Putamen (tissue), 1 donor: ENCODE measurements at places on chromosomes 11 and 22.

GRCh38 chr11:111668980-111669379 is 66.7 kb downstream of the SIK2 start:
- DNase-seq, result no peak

DNA sequence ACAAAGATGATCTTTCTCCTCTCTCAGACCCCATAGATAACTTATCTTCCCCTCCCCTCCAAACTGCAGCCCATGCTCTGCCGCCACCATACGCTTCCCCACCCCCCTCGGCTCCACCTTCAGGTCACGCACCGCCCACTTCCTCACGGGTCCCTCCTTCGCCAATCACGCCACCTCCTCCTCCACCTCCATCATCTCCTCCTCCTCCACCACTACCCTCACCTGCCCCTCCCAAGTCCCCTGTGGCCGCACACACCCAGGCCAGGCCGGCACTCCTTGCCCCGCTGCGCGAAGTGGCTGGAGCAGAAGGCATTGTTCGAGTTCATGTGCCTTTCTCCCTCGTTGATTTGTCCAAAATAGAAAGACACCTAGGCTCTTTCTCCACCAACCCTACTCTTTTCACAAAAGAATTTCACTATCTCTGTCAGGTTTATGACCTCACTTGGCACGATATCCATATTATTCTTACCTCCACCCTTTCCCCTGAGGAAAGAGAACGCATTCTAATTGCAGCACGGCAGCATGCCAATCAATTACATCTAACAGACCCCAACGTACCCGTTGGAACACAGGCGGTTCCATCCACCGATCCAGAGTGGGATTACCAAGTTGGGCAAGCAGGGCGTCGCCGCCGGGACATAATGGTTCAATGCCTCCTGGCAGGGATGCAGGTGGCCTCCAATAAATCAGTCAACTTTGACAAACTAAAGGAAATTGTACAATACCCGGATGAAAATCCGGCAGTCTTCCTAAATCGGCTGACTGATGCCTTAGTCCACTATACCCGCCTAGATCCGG is 12.3 kb upstream of the OR56A3 start:
- no peak for DNase-seq

DNA sequence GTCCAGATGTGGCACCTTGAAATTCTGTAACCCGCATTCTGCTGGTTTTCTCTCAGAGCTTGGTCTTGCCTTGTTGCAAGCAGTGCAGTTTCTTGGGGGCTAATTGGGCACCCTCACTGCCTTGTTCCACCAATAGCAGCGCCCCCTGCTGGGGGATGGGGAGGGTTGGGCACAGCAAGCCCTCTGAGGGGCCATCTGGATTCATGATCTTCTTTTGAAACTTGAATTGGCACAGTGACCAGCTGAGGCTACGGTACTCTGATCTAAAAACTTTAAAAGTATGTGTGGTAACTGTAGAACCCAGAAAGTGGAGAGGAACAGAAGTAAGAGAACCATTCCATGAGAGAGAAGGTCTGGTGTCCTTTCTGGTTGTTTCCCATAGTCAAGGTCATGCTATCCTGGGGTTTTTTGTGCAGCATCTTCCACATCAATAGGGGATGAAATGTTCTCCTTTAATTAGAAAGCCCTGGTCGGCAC is 64.2 kb downstream of the MED15 start:
- DNase-seq, result no peak

DNA sequence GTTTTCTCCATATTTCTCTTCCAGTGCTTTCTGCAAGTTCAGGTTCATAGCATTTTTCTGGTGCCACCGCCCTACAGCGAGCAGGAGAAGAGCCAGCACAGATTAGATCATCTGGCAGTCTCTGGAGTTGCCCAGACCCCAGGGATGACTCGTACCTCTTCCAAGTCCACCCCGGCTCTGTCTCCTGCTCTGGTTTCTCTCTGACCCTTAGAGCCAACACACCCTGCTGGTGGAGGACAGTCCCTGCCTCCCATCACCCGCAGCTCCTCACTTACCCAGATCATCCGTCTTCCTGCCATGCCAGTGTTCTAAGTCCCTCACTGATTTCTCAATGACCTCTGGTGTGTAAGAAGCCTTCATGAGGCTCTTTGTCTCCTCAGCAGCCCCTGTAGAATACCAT is 28.0 kb downstream of the TST start:
- no peak for DNase-seq

- DNase-seq, result peak; percentile 28
Observed at GRCh38 chr11:79019975-79020374, 420.9 kb downstream of the TENM4 start.

GRCh38 chr11:58067685-58068084 is 36.9 kb downstream of the OR6Q1 start:
- DNase-seq, result no peak

GRCh38 chr11:122637541-122637940 is 18.0 kb upstream of the UBASH3B start:
- DNase-seq, result no peak

- no peak for DNase-seq
Observed at GRCh38 chr22:47768027-47768426, 1005.6 kb downstream of the TBC1D22A start.

- DNase-seq, result no peak
Observed at GRCh38 chr11:120739780-120740179, 228.2 kb downstream of the GRIK4 start.

GRCh38 chr11:129067454-129067853 is 124.7 kb downstream of the ARHGAP32 start:
- DNase-seq, result no peak

DNA sequence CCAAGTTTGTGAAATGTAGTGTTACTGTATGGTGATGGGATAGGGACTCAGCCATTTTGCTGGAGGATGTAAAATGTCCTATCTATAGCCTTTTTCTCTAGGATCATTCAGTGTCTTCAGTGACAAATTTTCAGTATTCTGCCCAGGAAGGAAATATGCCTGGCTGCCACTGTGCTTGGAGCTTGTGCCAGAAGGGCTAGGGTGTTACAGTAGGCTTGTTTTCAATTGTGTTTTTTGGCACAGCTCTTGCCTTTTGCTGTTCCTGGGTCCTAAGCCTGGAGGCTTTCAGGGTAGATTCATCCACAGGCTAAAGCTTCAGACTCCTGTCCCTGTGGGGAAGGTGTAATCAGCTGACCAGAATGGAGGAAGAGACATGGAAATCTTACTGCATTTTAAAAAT is 22.0 kb upstream of the PHOX2A start:
- no peak for DNase-seq

DNA sequence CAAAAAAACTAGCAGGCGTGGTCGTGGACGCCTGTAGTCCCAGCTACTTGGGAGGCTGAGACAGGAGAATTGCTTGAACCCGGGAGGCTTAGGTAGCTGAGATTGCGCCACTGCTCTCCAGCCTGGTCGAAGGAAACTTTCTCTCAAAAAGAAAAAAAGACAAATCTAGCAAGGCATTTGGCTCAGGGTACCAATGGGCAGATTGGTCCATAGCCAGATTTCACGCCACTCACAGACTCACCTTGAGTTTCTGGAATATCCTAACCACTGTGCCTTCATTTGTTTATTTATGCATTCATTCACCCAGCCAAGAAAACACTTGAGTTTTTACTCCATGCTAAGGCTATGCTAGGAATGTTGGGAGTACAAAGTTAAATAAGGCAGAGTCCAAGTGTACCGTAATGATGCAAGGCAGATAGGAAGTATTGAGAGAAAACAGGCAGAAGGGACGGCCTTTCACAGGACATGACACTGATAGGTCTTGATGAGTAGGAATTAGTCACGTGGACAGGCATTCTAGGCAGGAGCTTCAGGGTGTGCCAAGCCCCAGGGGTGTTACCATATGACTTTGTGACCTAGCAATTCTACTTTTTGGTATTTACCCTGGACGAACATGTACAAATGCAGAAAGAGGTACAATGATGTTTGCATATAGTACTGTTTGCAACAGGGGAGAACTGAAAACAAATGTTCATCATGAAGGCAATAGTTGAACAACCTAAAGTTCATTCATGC is 3.0 kb upstream of the PACSIN3 start:
- no peak for DNase-seq

DNA sequence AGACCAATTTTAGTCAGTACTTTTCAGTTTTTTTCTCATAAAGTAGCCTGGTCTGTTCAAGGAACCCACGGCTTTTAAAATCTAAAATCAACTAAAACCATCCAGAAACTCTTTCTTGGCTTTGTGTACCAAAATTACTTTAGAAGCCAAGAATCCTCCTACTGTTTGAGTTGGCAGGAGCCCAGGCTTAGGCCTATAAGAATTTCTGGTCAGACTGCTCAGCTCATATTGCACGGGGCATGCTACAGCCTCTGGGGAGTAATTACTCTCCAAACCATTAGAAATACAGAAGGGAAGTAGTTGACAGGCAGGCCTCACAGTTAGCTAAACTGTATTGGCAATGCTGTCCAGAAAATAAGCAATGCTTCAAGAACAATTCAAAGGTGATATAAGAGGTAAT is 1862.9 kb upstream of the RAG2 start:
- no peak for DNase-seq

DNA sequence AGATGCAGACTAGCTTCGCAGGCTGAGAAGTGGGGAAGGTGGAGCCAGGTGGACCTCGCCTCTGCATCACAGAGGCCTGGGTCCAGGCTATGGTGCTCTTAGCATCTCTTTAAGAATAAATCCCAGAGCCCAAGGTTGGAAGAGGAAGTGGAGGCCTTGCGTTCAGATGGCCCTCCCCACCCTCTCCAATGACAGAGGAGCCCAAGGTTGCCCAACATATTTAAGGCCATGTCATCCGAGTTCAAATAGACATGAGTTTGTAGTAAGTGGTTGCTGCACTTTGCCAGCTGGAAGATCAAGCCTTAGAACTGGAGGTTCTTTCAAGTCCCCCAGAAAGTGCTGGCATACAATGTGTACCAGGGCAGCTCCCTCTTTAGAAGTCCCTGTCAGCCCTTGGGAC is 47.1 kb upstream of the HORMAD2 start:
- DNase-seq, result no peak

- no peak for DNase-seq
Observed at GRCh38 chr22:42243802-42244060, 26.7 kb downstream of the TCF20 start.

GRCh38 chr11:119445850-119446249 is 22.9 kb upstream of the THY1 start:
- DNase-seq, result no peak

DNA sequence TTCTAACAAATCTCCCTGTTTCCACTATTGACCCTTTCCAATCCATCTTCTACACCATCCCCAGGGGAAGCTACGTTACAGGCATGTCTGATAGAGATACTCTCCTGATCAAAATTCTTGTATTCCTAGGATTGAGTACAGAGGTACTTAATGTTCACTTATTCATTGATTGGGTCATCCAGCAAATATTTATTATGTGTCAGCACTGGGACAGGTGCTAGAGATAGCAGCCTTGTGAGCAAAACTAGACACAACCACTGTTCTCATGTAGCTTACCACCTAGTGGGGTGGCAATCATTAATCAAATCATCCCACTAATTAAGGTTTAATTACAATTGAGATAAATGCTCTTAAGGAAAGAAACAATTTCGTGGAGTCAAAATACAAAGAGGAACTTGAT is 9.4 kb upstream of the RTCB start:
- DNase-seq, result no peak

- no peak for DNase-seq
Observed at GRCh38 chr11:33691066-33691864, 9.4 kb downstream of the C11orf91 start.

GRCh38 chr11:124751741-124752470 is at the start of gene VSIG2:
TSS of gene VSIG2 (minus strand) at chr11:124752255. CDS start at chr11:124752137, 118 bp downstream.
- no peak for DNase-seq

DNA sequence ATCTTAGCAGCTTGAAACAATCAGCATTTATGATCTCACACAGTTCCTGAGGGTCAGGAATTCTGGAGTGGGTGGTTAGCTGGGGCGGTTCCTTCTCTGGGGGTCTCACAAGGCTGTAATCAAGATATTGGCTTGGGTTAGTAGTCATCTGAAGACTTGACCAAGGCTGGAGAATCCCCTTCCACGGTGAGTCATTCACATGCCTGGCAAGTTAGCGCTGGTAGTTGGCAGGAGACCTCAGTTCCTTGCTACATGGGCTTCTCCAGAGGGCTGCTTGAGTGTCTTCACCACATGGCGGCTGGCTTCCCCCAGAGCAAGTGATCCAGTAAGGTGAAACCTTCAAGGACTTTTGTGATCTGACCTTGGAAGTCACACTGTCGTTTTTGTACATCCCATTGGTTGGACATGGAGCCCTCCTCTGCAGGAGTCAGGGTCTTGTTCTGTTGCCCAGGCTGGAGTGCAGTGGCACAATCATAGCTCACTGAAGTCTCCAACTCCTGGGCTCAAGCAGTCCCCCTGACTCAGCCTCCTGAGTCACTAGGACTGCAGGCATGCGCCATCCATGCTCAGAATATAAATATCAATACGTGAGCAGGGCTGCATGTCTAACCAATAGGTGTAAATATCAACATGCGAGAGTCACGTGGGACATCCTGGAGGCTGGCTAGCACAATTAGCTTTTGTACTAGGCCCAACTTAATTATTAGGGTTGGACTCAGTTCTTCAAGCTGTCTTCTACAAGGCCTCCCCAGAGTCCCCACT is 7.2 kb upstream of the NIPSNAP1 start:
- DNase-seq, result no peak

GRCh38 chr11:46047520-46047919 is 73.7 kb downstream of the PHF21A start:
- DNase-seq, result no peak

GRCh38 chr11:63915961-63916836 is 765 bp downstream of the RCOR2 start:
- DNase-seq, result no peak

- DNase-seq, result peak; percentile 29
Observed at GRCh38 chr22:49786976-49787706, 40.5 kb downstream of the BRD1 start.

GRCh38 chr11:10405865-10406592 is 49.0 kb upstream of the AMPD3 start:
- peak; percentile 79 for DNase-seq
